ENCODE measurements at places on chromosomes 7 and 10.

DNA sequence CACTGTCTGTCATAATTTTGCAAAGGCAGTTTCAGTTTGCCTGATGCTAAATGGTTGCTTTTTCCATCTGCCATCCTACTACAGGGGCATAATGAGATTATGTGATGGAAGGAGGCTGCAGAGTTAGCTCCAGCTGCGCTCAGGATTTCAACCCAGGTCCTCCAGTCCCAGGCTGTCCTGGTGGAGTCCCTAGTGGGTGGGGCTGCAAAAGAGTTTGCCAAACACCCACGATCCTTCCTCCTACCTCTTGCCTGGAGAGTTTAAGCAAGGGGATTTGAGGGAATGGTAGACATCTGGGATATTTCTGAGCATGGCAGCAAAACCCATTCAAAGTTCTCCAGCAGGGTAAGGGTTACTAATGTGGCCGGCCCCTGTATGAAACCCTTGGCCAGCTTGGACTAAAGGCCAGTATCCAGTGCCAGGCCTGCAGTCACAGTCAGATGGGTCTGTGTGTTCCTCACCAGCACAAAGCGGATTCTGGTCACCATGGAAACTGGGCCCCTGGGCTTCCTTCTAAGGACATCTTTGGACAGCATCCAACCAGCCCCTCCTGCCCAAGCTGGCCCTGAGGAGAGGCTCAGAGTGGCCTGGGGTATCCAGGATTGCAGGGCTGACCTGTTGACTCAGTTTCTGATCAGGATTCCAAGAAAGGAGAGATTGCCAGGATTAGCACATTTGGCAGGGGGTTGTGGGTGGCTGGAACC lies 42.7 kb upstream of the CHST3 start:
- DNase-seq = no peak

DNA sequence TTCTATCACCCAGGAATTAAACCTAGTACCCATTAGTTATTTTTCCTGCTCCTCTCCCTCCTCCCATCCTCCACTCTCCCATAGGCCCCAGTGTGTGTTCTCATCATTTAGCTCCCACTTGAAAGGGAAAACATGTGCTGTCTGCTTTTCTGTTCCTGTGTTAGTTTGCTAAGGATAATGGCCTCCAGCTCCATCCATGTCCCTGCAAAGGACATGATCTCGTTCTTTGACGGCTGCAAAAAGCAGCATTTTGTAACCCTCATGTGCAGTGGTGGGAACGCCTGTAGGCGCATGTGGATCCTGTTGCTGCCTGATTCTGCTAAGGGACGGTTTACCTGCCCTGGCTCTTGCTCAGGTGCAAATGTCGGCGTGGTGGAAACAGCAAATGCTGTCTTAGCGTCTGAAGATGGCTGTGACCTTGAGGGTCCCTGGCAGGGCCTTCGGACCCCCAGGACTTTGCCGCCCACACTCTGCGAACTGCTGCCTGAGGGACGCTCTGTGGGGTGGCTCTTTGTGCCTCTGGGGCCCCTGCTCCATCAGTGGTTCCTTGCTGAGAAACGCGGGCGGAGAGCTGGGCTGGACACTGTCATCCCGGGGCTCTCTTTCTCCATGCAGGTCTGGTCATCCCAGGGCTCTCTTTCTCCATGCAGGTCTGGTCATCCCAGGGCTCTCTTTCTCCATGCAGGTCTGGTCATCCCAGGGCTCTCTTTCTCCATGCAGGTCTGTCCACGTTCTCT lies 5.6 kb upstream of the MTG1 start:
- no peak for DNase-seq

DNA sequence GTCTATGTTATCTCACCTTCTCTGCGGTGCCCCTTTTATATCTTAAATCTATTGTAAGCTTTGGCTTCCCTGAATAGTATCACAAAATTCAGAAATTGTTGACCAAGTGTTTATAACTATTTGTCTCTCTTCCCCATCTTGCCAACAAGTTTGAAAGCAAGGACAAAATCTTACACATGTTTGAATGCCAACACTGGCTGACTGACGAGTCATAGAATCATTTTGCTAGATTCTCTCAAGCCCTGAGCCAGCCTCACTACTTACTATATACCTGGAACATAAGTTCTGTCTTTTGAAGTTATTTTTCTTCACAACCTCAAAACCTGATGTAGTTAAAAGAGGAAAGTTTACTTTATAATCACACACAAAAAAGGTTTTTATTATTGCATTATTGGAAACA lies 700.7 kb downstream of the PHTF2 start:
- DNase-seq = no peak

DNA sequence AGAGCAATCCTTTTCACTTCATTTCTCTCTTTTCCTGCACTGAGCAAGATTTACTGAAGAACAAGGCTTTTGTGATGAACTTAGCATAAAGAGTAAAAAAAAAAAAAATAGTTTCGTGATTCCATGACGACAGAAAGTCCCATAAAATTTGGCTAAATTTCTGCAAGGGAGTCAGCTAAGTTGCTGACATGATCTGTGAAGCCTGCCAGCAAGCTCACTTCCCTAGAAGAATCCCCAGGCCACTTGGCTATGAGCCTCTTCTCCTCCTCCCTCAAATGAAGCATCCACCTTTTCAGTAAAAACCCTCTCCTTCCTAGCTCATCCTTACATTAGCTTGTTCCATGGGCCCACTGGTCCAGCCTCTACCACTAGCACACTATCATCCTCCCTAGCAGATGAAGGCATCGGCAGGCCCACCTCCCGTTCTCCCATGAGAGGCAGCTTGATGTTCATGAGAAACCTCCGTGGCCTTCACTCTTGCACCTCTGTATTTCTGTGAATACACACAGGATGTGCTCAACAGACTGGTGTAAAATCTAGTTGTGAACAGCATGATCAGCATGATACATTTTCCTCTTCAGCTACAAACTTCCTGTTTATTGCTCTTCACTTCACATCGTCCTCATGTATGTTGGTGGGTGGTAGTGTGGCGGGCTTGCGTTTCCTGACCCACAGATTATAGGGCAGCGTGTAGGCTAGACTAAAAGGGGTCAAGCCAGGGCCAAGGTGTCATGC lies 30.9 kb downstream of the GIMAP8 start:
- peak; percentile 43 for DNase-seq

GRCh38 chr7:14009453-14010418 lies 20.3 kb upstream of the ETV1 start:
- DNase-seq = no peak

GRCh38 chr10:73086816-73087215 lies 9.8 kb downstream of the P4HA1 start:
- no peak for DNase-seq

- no peak for DNase-seq
These were observed 17.4 kb downstream of the CNNM2 start for GRCh38 chr10:102935505-102935904.

DNA sequence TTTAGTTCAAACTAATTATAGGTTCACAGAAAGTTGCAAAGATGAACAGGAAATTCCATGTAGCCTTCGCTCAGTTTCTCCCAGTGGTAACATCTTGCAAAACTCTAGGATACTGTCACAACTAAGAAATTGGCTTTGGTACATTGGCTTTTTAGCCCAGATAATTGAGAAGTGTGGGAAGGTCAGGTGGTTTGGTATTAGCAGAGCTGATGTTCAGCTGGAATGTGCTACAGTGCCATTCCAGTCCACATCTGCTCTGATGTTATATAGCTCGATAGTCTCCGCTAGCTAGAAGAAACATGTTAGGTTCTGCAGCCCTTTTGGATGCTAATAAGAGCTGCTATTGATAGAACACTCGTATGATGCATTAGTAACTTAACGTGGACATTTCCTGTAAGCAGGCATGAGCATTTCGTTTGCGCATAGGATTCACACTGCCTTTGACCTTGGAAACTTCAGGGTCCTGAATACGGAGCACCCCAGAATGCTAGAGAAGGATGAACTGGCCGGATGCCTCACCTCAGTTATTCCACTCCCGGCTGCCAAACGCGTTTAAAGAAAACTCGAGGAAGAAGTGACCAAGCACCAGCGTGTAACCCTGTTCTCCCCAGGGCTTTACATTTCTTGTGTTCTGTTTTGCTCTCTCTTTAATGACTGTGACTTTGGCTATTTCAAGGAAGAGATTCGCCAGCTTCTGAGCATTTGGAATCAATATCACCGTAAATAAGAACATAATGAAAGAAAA lies 271.4 kb downstream of the GALNT17 start:
- DNase-seq = no peak

GRCh38 chr7:6271060-6271658 lies 1.3 kb downstream of the CYTH3 start:
- peak; percentile 39 for DNase-seq

GRCh38 chr7:5428478-5429252 lies 5.0 kb upstream of the TNRC18 start:
- no peak for DNase-seq

GRCh38 chr7:41045556-41046123 lies 657.2 kb downstream of the INHBA start:
- DNase-seq = no peak

DNA sequence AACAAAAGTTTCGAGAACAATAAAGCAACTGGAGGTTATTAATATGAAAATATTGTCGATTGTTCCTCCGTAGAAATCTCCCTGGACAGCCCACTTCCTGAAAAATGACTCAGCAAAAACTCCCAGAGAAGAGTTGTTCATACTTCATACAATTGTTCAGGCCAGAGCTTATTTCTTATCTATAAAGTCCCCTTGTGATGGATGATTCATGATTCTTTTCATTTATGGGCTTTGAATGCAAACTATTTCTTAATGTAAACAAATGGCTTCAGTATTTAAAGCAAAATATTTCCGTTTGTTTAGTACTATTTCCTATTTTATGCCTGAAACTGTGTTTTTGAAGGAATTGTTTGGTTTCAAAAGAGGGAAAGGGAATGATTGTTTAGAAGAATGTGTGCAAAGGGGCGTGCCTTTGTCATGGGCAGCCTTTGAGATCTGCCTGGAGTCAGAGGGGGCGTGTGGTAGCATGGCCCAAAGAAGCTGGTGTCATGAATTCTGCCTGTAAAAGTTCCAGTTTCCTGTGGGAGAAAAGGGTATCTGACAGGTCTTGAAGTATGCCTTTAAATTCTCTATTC lies 26.2 kb upstream of the EXOC6 start:
- no peak for DNase-seq

- DNase-seq = no peak
These were observed 63.2 kb downstream of the SMURF1 start for GRCh38 chr7:99080679-99081078.

DNA sequence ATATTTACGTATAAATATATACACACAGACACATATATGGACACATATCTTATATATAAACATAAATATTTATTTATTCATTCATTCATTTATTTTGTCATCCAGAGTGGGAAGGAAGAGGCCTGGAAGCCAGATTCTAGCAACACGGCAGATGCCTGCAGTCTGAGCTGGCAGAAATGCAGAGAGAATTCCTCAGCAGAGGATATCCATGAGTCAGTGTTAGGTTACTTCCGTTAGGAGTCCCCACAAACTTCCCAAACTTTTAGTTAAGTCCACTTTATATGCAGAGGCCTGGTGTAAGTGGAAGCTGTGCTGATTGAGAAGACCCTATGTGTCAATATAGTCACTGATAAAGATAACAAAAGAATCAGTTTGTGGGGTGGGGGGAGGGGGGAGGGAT lies 89.6 kb downstream of the PPP1R17 start:
- no peak for DNase-seq

DNA sequence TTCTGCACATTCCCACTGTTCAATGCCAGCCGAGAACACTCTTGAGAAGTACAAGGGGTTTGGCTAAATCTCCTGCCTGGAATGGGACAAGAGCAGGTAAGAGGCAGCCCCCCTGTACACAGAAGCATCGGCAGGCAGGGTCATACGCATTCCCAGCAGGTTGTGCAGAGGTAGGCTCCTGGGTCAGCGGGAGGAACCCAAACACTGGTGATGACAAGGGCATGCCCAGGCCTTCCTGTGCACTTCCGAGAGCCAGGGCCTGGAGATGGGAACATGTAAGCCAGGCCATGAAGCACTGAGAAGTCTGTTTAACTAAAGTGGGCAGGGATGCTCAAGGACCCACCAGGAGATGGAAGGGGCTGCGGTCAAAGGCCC lies 130.3 kb upstream of the CHST15 start:
- no peak for DNase-seq

- no peak for DNase-seq
These were observed 348.0 kb downstream of the GPAM start for GRCh38 chr10:111835574-111835973.

- DNase-seq = no peak
These were observed at the start of gene MNX1 for GRCh38 chr7:157010588-157011332. TSS of gene MNX1 (minus strand) at chr7:157010663. CDS start at chr7:157010350, 313 bp downstream.

GRCh38 chr10:3478153-3478552 lies 305.6 kb upstream of the PITRM1 start:
- DNase-seq = no peak

DNA sequence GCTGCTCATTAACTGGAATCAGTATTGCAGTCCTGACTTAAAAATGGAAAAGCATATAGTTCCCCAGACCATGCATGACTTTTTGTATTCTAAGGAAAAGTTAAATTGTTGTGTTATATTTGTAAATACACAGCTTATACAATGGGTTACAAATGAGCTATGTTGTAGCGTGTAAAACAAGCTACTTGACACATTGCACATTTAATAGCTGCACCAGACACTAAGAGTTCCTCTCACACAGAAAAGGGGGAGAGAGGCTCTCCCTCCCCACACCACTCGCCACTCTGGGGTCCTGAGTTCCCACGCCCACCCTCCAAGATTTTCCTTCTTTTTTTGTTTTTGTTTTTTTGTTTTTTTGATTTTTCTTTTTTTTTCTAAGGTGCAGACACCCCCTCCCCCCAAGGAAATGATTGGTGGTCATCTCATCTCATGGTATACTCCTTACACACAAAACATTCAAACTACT lies 6.3 kb downstream of the KLF6 start:
- no peak for DNase-seq

- no peak for DNase-seq
These were observed 164.5 kb upstream of the NPVF start for GRCh38 chr7:25392588-25393338.

GRCh38 chr7:49294611-49295010 lies 370.3 kb downstream of the CDC14C start:
- no peak for DNase-seq

GRCh38 chr7:75914169-75914654 lies 743 bp upstream of the POR start:
- DNase-seq = no peak

- DNase-seq = no peak
These were observed 150.2 kb upstream of the CACNA2D1 start for GRCh38 chr7:82593780-82594179.

- DNase-seq = no peak
These were observed 54.6 kb upstream of the OPN4 start for GRCh38 chr10:86599729-86600128.

GRCh38 chr7:28984631-28985030 lies 26.5 kb upstream of the TRIL start:
- no peak for DNase-seq

- no peak for DNase-seq
These were observed 249.8 kb upstream of the HPS1 start for GRCh38 chr10:98696516-98696915.

GRCh38 chr7:101882595-101883564 lies 65.5 kb downstream of the CUX1 start:
- no peak for DNase-seq

DNA sequence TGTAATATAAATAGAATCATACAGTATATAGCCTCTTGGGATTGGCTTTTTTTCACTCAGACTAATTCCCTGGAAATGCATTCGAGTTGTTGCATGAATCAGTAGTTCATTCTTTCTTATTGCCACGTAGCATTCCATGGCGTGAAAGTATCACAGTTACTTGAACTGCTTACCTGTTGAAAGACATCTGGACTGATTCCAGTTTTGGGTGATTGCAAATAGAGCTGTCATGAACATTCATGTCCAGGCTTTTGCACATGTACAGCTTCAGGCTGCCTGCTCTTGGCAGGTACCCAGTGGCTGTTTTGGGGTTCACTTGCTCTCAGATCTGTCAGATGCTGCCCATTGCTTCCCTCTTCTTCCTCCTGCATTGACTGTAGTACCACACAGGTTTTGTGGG lies 54.9 kb downstream of the LRGUK start:
- no peak for DNase-seq

Data from activated CD4-positive, alpha-beta T cell treated with anti-CD3 and anti-CD28 coated beads for 4 hours (primary cell).